ENCODE measurements at places on chromosomes 11 and 22.

DNA sequence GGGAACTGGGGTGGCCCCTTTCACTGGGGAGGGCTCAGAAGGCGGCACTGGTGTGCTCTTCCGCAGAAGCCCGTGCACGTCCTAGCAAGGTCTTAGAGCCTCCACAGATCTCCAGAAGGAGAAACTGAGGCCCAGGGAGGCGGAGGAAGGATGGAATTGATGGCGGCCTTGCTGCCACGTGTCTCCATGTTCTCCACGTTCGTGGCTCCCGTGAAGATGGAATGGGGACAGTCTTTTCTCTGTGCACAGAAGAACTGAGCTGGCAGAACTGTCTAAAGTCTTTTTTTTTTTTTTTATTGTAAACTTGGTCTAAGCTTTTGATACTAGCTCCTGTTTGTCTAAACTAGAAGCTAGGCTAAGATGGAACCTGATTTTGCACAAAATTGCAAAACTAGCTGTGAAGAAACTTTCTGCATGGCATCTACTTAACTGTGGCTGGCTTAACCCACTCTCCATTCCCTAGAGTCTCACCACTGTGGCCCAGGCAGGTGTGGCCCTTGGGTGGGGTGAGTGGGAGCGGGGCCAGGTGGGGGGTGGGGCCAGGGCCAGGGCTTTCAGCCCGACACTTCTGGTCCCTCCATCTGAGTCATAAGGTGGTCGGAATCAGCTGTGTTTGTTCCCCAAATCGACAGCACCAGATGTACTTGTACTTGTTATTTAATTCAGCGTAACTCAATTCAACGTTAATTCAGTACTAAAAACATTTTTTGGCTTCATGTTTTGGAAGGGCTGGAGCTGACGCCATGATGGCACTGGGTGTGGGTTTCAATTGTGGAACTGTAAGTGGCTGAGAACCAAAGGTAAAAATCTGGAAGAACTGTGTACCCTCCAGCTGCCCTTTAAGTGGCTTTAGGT, 120.7 kb downstream of the MPPED1 start:
- H3K27me3 ChIP-seq: no peaks in the 10 kb centered on the region
- no peaks in the 10 kb centered on the region for H3K4me1 ChIP-seq
- no peak overlapping the region for H3K27ac ChIP-seq

DNA sequence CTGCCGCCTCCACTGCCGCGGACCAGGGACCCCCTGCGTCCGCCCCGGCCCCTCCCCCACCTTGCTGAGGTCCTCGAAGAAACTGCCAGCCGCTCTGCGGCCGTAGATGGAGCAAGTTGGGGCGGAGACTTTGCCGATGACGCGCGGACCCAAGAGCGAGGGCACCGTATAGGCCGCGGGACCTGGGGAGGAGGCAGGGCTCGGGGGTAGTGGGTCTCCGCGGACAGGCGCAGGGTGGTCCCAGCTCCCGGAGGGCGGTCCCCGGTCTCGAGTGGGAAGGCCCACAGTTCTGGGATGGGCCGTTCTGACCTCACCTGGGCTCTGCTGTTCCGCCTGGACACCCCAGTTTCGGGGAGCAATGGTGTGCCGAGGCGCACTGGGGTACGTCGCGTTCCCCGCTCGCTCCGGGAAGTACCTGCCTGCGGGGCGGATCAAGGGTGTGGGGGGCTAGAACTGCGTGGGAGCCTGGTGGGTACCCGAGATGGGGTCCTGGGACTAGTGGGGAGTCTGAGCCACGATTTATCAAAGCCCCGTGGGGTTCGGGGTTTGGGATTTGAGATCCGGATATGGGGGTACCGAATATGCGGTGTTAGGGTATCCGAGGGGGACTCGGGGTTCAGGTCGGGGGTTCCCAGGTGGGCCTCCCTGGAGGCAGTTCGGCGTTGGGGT, 1.2 kb upstream of the TYMP start:
- H3K27me3 ChIP-seq: peaks cover 37% of the 10 kb centered on the region
- H3K36me3 ChIP-seq: no peaks in the 10 kb centered on the region
- H3K4me3 ChIP-seq: peak overlapping the region; percentile 80
- no peaks in the 10 kb centered on the region for H3K4me1 ChIP-seq
- peak; percentile 84 for DNase-seq

DNA sequence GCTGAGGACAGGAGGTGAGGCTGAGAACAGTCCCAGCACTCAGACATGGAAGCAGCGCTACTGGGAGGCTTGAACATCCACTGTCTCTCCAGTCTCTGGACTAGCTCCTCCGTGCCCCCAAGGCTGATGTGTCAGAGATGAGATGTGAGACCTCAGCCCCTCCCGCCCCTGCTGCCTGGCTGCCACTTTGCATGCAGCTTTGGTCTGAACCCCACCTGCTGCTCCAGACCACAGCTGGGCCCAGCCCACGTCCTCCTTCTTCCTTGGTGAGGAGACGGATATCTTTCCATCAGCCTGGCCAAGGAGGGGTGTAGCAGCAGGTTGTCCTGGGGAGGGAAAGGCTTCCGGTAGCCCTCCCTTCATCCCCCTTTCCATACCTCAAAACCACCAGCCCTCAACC, 148.0 kb upstream of the B3GAT1 start:
- no peak for DNase-seq
- no peak overlapping the region for H3K4me3 ChIP-seq
- H3K36me3 ChIP-seq: no peaks in the 10 kb centered on the region
- no peaks in the 10 kb centered on the region for H3K27me3 ChIP-seq

DNA sequence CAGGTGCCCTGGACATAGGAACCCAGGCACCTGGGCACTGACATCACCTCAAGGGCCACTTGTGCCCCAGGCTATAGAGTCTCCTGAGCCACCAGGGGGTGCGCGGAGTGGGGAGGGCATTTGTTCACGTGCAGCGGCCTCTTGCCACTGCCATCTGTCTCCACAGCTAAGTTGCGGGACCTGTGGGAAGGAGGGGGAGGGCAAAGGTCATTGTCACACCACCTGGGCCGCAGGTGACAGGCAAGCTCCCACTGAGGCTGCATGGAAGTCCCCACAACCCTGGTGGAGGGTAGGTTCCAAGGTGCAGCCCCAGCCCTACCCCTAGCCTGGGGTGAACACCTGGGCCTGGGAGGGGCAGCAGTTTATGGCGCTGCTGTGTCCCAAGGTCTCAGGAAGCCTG, 79.5 kb downstream of the PIWIL3 start:
- no peaks in the 10 kb centered on the region for H3K36me3 ChIP-seq
- peaks cover 3% of the 10 kb centered on the region for H3K4me1 ChIP-seq
- no peak for DNase-seq
- H3K27me3 ChIP-seq: no peaks in the 10 kb centered on the region

- H3K27me3 ChIP-seq: no peaks in the 10 kb centered on the region
- peak overlapping the region; percentile 100 for H3K4me3 ChIP-seq
- peak; percentile 51 for DNase-seq
- peaks cover 33% of the 10 kb centered on the region for H3K36me3 ChIP-seq
These were observed 844 bp downstream of the PCF11 start for GRCh38 chr11:83157594-83158356.

GRCh38 chr11:64534950-64535349, 56.1 kb upstream of the SLC22A12 start:
- DNase-seq: no peak
- H3K36me3 ChIP-seq: peaks cover 5% of the 10 kb centered on the region
- no peaks in the 10 kb centered on the region for H3K27me3 ChIP-seq
- H3K4me1 ChIP-seq: no peaks in the 10 kb centered on the region

DNA sequence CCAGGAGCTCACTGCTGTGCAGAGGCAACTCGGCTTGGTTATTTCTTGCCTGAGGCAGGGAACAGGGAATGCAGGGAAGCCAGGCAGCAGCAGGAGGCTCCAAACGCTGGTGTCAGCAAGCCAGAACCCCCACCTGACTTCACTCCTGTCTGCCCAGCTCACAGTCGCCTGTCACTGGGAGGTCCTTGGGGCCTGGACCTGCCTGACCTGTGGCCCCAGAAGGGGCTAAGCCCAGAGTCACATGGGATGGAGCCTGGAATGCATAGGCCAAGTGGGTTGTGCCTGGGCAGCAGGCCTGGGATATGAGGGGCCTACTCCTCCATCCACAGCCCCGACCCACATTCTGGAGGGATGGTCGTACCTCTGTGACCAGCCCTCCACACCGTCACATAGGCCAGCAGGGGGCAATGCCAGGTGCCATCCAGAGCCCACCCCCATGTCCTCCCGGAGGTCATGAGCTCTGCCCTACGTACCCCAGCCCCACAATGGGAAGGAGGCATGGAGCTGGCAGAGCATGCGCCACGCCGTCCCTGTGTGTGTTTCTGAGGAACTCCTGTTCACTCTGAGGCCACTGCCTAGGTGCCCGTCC, 5.2 kb downstream of the RASSF7 start:
- no peak overlapping the region for H3K4me3 ChIP-seq
- DNase-seq: peak; percentile 58
- H3K27ac ChIP-seq: no peak overlapping the region
- no peaks in the 10 kb centered on the region for H3K4me1 ChIP-seq
- peaks cover 4% of the 10 kb centered on the region for H3K36me3 ChIP-seq

DNA sequence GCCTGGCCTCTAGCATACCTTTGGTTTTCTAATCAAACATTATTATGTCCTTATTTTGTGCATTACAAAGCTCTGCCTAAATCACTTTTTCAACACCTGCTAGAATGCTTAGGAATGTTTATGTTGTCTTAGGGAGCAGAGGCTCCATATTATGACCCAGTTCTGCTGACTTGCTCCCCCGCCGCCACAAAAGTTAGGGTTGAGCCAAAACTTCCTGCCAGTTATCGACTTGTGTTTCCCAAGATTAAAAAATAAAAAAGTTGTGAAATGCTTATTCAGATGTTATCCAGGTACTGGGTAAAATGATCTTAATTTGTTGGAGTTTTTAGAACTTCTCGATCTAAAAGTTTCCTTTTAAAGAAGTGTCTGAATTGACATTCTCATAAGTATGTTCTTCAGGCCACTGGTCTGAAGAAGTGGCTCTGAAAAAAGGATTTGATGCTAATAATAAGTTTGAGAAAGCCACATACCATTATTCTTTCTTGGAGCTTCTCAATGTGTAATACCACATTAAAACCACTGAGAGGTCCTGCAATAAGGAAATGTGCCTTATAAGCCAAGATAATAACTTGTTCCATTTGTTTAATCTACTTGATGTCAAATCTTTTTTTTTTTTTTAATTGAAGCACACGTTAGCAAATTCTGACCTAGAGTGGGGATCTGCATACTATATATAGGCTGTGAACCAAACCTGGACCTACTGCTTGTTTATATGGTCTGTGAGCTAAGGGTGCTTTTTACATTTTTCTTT, 2.2 kb downstream of the RNF185 start:
- no peaks in the 10 kb centered on the region for H3K27me3 ChIP-seq
- H3K27ac ChIP-seq: no peak overlapping the region
- peaks cover 4% of the 10 kb centered on the region for H3K36me3 ChIP-seq

GRCh38 chr11:3037040-3037944, 19.9 kb downstream of the CARS1 start:
- H3K27me3 ChIP-seq: no peaks in the 10 kb centered on the region
- no peak overlapping the region for H3K27ac ChIP-seq
- no peaks in the 10 kb centered on the region for H3K4me1 ChIP-seq
- no peak overlapping the region for H3K4me3 ChIP-seq
- DNase-seq: peak; percentile 84
- peaks cover 46% of the 10 kb centered on the region for H3K36me3 ChIP-seq

DNA sequence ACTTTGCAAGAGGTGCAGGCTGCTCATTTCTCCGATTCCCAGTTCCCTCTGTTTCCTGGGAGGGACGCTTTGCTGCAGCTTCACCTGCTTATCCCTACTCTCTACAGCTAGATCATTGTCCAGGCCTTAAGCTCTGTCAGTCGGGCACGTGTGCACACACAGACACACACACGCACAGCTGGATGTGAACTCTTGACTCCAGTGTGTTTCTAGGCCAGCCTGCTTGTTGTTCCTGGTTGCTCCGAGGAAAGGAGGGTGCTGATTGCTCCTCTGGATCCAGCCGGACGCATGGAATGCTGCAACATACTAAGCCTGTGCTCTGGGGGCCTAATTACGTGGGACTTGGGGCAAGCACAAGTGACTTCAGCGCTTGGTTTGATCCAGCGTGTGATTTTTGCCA, 19.7 kb downstream of the ZNRF3 start:
- no peak overlapping the region for H3K4me3 ChIP-seq
- H3K36me3 ChIP-seq: no peaks in the 10 kb centered on the region
- no peak for DNase-seq
- H3K27ac ChIP-seq: no peak overlapping the region
- H3K4me1 ChIP-seq: peaks cover 19% of the 10 kb centered on the region
- H3K27me3 ChIP-seq: no peaks in the 10 kb centered on the region

DNA sequence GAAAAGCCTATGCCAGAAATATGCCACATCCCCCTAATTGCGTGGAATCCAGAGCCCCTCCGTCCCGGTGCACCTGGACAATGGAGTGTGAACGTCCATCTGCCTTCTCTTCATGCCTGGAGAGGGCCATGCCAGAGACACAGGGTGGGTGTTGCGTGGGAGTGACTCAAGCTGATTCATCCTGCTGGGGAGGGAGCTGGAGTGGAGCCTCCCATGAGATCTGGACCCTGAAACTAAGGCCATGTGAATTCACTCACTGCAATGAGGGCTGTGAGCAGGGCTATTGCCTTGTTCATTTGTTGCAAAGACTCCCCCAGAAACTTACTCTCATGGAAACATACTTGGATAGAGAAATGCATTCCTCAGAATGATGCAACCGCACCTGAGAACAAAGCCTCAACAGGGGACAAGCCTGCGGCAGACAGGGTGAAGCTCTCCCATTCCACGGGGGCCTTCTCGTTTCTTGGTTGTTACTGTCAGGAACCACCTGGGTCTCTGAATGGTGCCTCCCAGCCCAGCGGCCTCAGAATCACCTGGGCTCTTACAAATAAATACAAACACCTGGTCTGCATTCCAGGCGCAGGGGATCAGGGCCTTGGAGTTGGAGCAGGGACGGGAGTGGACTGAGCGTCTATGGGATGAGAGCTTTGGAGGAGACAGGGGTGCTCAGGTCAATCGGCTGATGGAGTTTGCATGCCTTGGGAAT, 1031.2 kb downstream of the BRD1 start:
- DNase-seq: peak; percentile 74
- peaks cover 3% of the 10 kb centered on the region for H3K4me1 ChIP-seq
- no peaks in the 10 kb centered on the region for H3K36me3 ChIP-seq
- no peak overlapping the region for H3K4me3 ChIP-seq

DNA sequence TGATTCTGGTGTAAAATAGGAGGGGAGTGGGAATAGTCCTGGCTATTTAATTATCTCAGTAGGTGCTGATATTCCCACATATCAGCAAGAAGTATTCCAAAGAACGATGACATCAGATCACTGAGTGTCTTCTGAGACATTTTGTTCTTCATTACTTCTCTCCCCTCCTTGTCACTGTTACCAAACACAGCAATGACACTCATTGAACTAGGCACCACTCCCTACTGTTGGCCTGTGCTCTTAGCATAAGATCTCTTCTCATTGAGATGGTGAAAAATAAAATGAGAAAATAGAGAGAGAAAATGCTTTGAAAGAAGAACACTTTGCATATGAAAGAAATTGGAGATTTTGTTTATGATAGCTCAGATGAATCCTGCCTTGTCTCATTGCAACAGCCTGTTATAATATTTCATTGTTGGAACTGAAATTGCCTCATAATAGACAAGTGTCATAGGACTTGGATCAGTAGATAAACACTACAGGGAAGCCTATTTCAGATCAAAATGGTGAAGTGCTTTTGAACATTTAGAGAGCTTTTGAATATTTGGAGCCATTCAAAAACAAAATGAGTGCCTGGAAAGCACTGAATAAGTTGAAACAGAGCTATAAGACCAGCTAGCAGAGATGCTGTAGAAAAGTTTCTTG, 11.3 kb upstream of the ETS1 start:
- no peak overlapping the region for H3K4me3 ChIP-seq
- H3K36me3 ChIP-seq: no peaks in the 10 kb centered on the region
- peaks cover 6% of the 10 kb centered on the region for H3K4me1 ChIP-seq
- no peak for DNase-seq
- no peaks in the 10 kb centered on the region for H3K27me3 ChIP-seq
- no peak overlapping the region for H3K27ac ChIP-seq

- H3K27ac ChIP-seq: no peak overlapping the region
- H3K4me3 ChIP-seq: no peak overlapping the region
- H3K36me3 ChIP-seq: no peaks in the 10 kb centered on the region
- no peaks in the 10 kb centered on the region for H3K4me1 ChIP-seq
These were observed 68.0 kb upstream of the KCNQ1OT1 start for GRCh38 chr11:2767801-2768200.
